ENCODE measurements at places on chromosomes 2 and 18.

GRCh38 chr18:25921677-25922421 lies 168.6 kb downstream of the SS18 start:
- no peak for DNase-seq

DNA sequence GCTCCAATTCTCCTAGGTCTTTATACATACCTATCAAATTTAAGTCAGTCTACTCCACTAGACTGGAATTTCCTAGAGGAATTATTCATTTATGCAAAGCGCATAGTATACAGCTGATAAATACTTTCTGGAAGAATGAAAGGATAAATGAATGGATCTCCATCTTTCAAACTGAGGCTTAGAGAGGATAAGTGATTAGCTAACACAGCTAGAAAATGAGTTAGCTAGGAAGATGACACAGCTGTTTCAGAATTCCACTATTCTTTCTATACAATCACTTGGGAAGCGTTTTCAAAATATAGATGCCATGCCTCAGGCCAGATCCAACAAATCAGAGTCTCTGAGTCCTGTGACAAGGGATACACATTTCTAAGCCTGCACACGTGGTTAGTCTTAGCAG lies 1146.6 kb upstream of the ZEB2 start:
- DNase-seq: no peak

GRCh38 chr2:65424391-65424790 lies 8.0 kb downstream of the SPRED2 start:
- DNase-seq: no peak

DNA sequence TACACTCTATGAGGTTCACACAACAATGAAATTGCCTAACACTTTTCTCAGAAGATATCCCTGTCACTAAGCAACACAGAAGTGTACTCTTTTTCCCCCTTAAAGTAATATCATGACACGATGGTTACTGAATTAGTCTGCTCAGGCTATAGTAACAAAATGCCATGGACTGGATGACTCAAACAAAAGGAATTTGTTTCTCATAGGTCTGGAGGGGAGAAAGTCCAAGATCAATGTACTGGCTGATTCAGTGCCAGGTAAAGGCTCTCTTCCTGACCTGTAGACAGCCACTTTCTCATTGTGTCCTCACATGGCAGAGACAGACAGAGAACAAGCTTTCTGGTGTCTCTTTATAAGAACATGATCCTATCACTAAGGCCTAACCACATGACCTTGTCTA lies 211.9 kb downstream of the RBM43 start:
- DNase-seq: no peak

DNA sequence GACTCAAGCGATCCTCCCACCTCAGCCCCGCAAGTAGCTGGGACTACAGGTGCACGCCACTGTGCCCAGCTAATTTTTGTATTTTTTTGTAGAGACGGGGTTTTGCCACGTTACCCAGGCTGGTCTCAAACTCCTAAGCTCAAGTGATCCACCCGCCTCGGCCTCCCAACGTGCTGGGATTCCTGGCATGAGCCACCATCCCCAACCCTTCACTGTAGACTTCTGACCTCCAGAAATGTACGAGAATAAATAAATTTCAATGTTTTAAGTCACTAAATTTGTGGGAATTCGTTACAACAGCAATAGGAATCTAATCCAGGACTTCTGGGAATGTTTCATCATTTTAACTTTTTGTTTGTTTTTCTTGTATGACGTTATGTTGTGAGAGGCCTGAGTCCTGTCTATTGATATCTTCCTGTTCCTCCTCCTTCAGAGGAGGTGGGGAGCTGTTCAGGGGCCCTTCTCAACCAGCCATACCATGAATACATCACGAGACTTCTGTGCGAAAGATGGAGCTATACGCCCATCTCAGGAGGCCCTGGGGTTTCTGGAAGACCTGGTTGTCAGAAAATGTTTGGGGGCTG lies 40.0 kb downstream of the TEX44 start:
- DNase-seq: no peak

DNA sequence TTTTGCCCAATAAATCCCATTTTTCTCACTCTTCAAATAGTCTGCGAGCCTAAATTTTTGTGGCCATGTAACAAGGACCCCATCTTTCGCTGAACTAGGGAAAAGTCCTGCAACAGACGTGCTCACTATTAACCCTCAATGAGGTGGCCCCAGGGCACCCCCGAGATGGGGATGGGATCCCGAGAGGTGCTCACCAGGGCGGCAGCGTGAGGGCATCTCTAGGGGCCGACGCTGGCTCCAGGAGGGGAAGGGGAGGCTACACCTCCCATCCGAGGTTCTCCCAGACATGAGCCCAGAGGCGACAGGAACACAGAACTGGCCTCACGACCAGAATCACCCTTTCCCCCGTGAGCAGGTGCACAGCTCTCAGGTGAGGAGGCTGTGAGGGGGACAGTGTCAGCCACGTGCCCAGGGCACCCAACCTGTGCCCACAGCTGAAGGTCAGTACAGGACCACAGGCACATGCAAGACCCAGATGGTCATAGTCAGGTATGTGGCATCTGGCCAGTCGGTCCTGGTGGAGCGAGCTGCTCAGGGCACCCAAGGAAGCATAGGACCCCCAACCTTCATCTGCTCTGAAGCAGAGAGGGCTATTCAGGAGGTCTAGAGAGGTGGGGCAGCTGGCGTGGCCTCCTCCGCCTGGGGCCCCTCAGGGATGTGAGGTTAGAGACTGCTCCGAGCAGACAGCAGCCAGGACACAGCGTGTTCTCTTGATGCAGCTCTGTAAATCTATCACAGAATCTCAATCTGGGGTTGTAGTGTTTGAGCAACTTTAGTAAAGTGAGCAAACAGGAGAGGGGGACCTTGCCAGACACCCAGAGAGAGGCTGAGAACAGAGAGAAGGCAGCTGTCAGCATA lies 62.8 kb downstream of the PXDN start:
- no peak for DNase-seq

DNA sequence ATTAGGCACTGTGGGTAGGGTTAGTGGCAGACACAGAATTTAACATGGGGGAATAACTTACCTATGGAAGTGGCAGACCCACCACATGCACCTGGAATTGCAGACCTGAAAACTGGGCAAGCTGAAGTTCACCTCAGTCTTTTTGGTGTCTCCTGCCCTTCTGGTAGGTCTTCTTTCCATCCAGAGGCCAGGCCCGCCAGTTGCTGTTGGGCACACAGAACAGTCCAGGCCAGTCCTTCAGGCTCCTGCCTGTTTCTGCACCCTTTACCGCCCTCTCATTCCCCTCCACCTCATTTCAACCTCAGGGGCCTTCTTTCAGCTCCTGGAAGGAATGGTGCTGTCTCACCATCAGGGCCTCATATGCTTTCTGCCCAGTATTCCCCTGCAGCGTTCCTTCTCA lies 358.9 kb upstream of the ETAA1 start:
- DNase-seq: no peak

- DNase-seq: no peak
Measured at GRCh38 chr18:54684784-54685183, 93.7 kb downstream of the DYNAP start.

- no peak for DNase-seq
Measured at GRCh38 chr2:233831011-233831721, 23.2 kb downstream of the HJURP start.

DNA sequence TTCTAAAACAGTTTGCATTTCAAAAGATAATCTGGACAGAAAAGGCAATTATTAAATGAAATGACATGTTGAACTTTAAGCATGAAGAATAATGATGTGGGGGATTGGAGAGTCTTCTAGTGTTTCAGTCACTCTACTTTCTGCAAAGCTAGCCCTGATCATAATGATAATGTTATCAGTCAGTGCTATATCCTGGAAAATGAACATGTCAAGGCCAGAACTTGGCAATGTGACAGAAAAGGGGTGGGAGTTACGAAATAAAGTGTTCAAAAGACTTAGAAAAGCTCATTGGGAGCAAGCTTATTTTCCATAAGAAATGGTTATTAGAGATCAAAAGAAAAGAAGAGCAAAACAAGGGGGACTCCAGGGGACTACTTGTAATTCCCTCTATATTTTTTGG lies 288.5 kb upstream of the SLC8A1 start:
- DNase-seq: no peak

DNA sequence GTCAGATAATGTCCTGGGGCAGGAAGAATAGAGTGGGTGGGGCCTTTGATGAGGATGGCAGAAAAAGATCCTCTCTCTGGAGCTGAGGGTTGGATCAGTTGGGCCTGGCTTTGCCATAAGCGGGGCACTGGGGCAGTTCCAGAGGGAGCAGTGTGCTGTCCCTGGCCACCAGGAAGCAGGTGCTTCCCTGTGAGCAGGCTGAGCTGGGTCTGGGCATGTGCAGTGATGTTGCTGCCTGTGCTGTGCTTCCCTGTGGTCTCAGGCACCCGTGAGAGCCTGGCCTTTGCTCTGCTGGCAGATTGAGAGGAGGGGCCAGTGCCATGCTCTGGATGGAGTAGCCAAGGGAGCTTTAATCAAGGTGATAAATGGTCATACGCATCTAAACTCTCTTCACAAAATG lies 14.6 kb upstream of the NPPC start:
- DNase-seq: no peak

DNA sequence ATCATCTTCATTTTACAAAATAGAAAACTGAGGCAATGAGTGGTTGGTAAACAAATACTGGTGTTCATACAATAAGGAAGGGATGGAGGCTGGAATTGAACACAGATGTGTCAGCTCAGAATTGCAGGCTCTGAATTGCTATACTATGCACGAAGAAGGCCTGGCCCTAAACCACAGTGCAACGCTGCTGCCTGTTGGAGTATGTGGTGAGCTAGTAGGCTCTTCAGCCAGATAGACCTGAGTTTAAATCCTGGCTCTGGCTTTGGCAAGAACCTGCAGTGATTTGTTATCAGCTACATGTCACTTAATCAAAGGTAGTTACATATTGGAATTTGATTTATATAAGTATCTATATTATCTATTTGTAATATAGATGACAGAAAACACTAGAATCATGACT lies 1602.4 kb upstream of the CELF4 start:
- DNase-seq: no peak

- DNase-seq: no peak
Measured at GRCh38 chr2:229405796-229406195, 134.7 kb upstream of the PID1 start.

DNA sequence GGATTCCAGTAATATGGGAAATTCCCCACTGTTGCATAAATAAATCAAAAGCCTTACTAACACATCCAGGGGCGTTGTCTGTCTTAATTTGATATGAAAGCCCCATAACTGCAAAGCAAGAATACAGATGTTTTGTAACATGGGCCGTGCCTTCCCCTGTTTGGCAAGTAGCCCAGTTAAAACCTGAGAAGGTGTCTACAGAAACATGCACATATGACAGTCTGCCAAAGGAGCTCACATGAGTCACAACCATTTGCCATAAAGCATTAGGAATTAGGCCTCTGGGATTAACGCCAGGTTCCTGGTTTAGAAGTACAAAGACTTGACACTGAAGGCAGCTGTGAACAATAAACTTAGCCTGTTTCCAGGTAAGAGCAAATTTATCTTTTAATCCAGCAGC lies 43.1 kb upstream of the LONRF2 start:
- DNase-seq: no peak

DNA sequence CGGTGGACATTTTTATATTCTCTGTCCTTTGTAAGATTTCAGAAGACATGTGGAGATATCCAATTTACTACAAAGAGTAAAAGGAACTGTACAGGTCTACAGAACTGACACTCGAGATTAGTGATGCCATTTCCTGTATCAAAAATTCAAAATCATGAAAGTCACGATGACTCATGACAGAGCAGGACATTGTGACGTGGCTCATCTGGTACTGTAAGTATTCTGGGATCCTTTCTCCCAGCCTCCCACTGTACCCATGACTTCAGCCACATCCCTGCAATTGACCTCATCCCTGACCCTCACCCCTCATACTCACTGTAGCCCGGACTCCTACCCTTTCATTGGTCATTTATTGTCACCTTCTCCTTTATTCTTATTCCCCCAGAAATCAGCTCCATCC lies 736.5 kb downstream of the EPHA4 start:
- DNase-seq: no peak

- no peak for DNase-seq
Measured at GRCh38 chr2:156319811-156320485, 12.6 kb downstream of the NR4A2 start.

DNA sequence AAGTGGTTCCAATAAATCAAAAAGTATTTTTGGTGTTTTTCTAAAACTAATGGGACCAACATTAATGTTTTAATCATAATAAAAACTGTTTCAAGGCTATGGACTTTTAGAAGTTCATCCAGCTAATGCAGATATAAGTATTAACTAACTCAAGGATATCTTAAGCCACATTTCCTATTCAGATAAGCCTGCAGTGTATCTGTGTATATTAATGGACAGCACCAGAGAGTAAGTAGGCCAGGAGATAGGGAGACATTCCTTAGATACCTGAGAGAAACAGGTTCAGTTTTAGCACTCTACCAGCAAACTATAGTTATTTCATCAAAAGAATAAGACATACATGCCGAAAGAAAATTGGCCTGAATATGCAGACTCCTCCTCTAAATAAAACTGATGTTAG lies 27.3 kb downstream of the PREPL start:
- no peak for DNase-seq

DNA sequence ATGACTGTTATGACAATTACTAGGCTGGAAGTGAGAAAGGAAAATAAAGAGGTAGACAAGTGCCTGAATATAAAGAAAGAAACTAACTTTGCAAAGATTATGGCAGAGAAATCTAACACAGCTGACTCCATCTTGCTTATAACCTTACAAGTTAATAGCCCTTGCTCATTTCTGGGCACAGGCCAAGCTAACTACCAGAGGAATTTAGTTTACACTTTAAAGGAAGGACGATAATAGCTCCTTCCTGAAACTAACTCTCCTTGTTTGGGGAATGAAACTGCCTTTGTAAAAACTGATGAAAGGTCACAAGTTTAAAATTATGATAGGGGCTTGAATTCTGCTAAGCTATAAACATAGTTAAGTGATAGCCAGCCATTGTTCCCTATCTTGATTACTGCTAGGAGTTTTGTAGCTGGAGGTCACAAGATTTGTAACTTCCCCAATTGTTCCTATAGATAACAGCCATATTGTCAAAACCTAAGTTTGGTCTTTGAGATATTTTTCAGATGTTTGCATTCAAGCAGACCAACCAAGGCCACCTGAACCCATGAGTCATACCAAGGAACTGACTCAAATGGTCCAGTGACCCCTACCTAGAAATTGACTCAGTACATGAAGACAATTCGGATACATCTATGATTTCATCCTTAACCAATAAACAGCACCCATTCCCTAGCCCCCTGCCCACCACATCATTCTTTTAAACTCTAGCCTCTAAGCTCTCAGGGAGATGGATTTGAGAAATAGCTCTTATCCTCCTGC lies 209.2 kb upstream of the LRATD1 start:
- DNase-seq: no peak

DNA sequence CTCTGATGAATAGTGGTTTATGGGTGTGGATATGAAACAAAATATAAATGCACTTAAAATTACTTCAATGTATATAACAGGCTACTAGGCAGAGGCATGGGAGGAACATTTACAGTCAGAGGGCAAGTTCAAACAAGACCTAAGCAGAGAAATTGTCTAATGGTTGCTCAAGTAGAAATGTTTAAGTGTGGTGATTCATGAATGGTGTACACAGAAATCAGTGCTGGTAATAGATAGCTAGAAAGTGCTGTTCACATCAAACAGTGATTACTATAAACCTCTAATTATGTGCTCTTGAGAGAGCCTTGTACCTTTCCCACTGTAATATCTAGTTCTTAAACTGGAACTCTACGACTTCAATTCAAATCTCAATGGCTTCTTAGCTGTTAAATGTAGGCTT lies 485.1 kb downstream of the NRXN1 start:
- DNase-seq: no peak

Data from stimulated activated CD4-positive, alpha-beta T cell treated with anti-CD3 and anti-CD28 coated beads, Interleukin-12 subunit alpha, Interleukin-12 subunit beta, amount 100 ng/mL, for 24 hours (primary cell).